ENCODE measurements at places on chromosomes 3 and 15.

- DNase-seq: no peak
These were observed 31.6 kb upstream of the CERS3 start for GRCh38 chr15:100560323-100560722.

GRCh38 chr3:106025151-106025722 is 156.4 kb upstream of the CBLB start:
- DNase-seq: no peak

DNA sequence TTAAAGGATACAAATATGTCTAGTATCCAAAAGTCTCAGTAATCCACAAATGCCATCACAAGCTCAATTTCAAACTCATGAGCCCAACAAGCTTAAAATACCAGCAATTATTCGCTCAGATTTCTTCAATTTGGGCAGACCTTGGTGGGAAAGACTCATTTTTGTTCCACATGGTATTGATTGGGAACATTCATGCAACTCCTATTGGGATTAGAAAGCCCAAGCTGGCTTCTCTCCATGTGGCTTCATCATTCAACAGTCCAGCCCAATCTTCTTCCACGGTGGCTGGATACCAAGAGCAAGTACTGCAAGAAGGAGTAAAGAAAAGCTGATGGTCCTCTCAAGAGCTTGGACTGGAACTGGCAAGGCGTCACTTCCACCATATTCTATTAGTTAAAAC is 66.3 kb downstream of the STRIT1 start:
- DNase-seq: no peak

- DNase-seq: no peak
These were observed 12.8 kb downstream of the ADPGK start for GRCh38 chr15:72770673-72771328.

GRCh38 chr3:52874864-52875587 is 22.3 kb downstream of the STIMATE start:
- DNase-seq: no peak

DNA sequence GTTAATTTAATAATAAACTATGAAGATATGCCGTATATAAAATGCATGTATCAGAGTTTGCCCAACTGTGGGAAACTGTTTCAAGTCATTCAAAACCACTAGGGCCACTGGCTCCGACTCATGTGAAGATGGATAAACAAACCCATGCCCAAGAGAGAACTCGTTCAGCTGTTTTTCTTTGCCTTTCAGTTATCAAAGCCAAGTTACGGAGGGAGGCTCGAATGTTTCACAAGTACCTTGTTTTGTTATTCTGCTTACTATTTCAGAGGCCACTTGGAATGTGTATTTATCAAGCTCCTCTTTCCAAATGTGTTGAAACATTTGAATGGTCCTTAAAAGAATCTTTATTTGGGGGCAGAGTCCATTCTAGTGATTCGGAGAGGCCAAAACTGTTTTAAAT is 82.1 kb downstream of the DUT start:
- DNase-seq: no peak

- no peak for DNase-seq
These were observed 15.4 kb downstream of the HOMER2 start for GRCh38 chr15:82936966-82937711.

GRCh38 chr15:40366457-40367370 is 8.7 kb downstream of the DISP2 start:
- no peak for DNase-seq

- peak; percentile 84 for DNase-seq
These were observed 54.9 kb downstream of the SPSB4 start for GRCh38 chr3:141105828-141106628.
